ENCODE measurements at places on chromosomes 6 and 20.

DNA sequence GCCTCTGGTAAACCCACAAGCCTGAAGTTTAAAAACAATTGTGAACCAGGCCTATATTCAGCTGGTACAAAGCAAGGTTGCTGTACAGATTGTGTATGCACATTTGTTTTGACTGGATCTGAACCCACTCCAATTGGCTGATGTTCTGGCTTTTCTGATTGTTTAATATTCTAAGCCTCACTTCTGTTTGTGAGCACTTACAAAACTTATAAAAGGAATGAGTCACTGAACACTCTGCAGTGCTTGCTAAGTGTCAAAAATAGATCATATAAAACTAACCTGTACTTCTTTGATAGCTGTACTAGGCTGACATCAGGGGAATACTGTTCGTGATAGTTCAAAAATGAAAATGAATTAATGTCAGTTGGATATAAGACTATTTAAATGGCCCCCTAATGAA is 12.1 kb downstream of the COL21A1 start:
- DNase-seq: no peak

DNA sequence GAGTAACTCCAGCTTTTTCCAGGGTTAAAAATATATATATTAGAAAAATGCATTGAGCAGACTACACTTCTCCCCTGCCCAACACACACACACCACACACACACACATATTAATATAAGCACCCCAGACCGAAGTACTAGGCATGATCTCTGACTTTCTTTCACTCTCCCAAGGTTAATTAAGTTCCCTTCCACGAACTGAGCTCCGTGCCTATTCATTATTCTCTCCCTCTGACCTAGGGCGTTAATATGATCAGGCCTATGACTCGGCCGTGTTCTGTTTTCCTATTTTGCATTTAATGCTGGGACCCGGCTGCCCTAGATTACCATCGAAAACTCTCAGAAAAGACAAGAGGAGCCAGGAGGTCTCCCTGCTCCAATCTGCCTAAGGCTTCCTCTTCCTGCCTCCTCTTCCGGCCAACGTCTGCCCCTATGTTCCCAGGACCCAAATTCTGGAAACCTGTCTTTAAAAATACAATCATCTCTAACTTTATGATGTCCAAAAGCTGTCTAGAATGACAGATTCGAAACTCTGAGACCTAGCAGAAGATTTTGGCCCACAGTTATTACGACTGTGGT is 6.1 kb upstream of the POU3F2 start:
- DNase-seq: no peak

DNA sequence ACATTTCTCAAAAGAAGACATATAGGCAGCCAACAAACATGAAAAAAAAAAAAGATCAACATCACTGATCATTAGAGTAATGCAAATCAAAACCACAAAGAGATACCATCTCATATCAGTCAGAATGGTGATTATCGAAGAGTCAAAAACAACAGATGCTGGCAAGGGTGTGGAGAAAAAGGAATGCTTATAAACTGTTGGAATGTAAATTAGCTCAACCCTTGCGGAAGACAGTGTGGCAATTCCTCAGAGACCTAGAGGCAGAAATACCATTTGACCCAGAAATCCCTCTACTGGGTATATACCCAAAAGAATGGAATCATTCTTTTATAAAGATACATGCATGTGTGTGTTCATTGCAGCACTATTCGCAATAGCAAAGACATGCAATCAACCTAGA is 303.8 kb upstream of the THEMIS start:
- DNase-seq: peak; percentile 64

GRCh38 chr6:34598712-34599111 is 42.6 kb upstream of the SPDEF start:
- no peak for DNase-seq

GRCh38 chr20:1191299-1191698 is 6.5 kb upstream of the TMEM74B start:
- DNase-seq: no peak

Data from fibroblast of skin of back (primary cell).